Progenitor cell of endocrine pancreas (in vitro differentiated cells): ENCODE measurements at places on chromosomes 12 and 14. TPM values are rescaled to one million over a fixed set of nuclear protein-coding genes. Genes with fewer than 3 reads are reported as not detected.

Gene KLRC2
- not detected in 2 replicates for total RNA-seq

DNA sequence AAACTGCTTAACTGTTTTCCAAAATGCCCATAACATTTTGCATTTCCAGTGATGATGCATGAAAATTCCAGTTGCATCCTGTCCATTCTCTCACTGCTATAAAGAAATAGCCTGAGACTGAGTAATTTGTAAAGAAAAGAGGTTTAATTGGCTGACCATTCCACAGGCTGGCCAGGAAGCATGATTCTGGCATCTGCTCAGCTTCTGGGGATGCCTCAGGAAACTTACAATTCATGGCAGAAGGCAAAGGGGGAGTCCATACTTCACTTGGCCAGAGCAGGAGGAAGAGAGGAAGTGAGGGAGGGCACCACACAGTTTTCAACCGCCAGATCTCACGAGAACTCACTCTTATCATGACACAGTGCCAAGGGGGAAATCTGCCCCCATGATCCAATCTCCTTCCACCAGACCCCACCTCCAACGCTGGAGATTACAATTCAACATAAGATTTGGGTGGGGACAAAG lies 18.2 kb upstream of the CLEC2D start:
- peaks cover 23% of the 10 kb centered on the region for H3K36me3 ChIP-seq
- no peak overlapping the region for H3K4me3 ChIP-seq
- DNase-seq = no peak
- no peaks in the 10 kb centered on the region for H3K27me3 ChIP-seq

DNA sequence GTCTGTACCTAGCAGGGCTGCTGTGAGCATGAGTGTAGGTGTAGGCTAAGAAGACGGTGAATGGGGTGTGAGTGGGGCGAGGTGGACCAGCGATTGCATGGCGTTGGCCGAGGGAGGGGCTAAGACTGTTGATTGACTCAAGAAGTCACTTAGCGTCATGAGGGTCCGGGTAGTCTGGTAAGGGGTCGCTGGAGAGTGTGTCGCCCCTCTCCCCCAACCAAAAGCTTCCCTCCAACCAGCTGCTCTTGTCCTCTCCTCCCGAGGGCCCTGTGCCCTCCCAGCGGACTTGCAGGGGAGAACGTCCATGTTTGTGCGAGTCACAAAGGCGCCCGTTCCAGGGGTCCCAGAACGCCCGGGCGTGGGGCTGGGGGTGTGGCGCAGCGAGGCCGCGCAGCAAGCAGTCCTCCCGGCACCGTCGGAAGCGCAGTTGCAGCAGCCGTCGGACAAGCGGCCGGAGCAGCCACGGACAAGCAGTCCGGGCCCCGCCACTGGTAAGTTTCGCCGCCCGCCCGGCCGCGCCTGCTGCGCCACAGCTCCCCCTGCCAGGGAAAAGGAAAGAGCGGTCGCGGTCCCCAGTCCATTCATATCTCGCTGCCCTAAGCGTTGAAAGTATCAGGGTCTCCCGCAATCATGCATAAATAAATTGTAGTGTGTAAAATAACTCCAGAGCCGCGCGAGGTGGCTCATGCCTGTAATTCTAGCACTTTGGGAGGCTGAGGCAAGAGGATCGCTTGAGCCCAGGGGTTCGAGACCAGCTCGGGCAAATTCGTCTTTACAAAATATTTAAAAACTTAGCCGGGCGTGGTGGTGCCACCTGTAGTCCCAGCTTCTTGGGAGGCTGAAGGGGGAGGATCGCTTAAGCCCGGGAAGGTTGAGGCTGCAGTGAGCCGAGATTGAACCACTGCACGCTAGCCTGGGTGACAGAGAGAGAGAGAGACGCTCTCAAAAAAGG lies at the start of gene CCDC63:
TSS of gene CCDC63 (plus strand) at position 373 of the 952 bp plus-strand sequence. CDS start 5,968 bp downstream, outside the sequence.
- no peaks in the 10 kb centered on the region for H3K36me3 ChIP-seq
- no peaks in the 10 kb centered on the region for H3K4me1 ChIP-seq
- peak within 1 kb of the TSS; percentile 69 for H3K4me3 ChIP-seq
- peak; percentile 34 for DNase-seq

DNA sequence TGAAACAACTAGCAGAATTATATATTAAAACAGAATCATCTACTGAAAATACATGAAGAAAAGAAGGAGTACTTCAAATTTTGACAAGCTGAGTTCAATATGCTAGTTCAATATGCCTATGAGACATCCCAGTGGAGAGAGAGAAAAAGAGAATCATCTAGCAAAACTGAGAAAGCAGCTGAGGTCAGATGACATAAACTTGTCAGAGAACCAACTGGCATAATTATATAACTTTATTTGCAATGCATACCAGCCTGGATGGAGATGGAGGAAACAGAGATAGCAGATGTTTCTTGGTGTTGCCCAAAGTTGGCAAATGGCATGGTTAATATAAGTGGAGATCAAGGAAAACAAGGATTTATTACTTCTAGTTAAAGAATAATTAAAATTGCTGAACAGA lies 148.7 kb upstream of the PDZRN4 start:
- H3K27ac ChIP-seq = no peak overlapping the region
- no peak overlapping the region for H3K4me3 ChIP-seq
- no peaks in the 10 kb centered on the region for H3K27me3 ChIP-seq
- no peaks in the 10 kb centered on the region for H3K4me1 ChIP-seq

DNA sequence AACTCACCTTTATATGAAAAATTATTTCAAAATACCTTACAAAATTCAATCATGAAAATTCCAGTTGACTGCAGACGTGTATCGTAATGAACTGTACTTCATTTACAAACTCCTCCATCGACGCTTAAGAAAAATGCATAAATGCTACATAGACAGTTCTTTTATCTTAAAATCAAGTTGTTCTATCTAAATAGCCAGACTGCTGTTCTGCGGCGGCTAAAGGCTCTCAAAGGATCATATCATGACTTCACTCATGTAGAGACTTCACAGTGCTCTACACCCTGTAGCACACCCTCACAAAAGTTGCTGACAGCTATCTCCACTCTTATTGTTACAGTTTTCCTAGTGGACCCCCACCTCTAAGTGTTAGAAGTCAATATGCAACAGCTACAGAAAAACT lies 5.2 kb downstream of the KRAS start:
- DNase-seq = no peak
- peaks cover 31% of the 10 kb centered on the region for H3K36me3 ChIP-seq
- H3K4me3 ChIP-seq = no peak overlapping the region
- peak overlapping the region; percentile 3 for H3K27ac ChIP-seq

DNA sequence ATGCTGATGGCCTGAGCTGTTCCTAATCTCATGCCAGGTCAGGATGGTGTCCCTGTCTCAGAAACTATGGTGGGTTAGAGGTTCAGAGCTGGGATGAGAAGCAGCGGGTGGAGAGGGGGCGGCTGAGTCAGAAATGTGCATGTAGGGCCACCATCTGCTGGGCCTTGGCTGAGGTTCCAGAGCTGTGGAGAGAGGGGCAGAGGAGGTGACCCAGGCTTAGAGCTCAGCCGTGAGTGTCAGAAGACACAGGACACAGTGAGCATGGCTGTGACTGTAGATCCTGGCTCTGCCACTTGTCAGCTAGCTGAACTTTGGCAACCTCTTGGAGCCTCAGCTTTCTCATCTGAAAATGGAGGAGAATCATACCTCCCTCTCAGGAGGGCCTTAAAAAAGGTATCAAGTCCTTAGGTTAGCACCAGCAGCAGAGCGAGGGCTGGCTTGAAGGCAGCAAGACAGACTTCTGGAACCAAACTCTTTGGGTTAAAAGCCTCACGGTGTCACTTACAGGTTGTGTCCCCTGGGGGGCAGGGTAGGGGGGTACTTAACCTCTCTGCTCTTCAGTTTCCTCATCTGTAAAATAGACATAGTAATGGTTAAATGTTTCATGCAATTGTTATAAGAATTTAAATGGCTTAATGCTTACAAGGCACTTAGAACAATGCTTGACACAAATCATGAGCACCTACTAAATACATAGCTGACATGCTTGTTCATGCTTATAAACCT lies 34.8 kb downstream of the TMEM229B start:
- H3K27ac ChIP-seq = no peak overlapping the region
- DNase-seq = no peak
- H3K27me3 ChIP-seq = no peaks in the 10 kb centered on the region
- no peak overlapping the region for H3K4me3 ChIP-seq
- H3K4me1 ChIP-seq = peaks cover 6% of the 10 kb centered on the region

DNA sequence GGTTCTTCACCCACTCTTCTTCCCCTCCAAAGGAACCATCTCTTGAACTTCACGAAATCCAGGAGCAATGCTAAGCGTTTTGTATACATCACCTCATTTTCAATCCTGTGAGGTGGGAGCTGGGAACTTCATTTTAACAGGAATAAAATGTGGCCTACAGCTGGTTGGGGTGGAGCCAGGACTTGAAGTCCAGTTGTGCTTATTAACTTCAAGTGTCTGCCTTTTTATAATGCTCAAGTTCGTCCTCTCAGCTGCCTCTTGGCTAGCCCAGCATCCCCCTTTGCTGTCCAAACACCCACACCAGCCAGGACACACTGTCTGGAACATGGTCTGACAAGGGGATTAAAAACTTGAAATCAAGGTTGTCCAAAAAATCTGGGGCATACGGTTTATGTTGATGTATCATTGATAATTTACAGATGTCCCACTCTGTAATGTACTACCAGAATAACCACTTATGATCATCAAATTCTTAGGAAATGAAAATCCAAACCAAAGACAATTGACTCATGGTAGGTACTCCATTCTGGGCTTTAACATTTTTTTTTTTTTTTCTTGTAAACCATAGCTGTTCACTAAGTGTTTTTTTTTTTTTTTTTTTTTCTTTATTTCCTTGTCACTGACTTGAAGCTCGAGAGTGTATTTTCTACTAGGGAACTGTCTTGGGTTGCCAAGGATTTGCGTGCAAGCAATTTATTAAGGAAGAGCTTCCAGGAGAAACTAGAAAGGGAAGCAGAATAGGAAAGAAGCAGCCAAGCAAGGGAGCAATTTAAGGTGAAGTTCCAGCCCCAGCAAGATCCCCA lies 252.3 kb downstream of the EFCAB11 start:
- DNase-seq = no peak
- peak overlapping the region; percentile 61 for H3K4me3 ChIP-seq
- H3K27me3 ChIP-seq = peaks cover 5% of the 10 kb centered on the region
